ENCODE measurements at places on chromosomes 3 and 15.

DNA sequence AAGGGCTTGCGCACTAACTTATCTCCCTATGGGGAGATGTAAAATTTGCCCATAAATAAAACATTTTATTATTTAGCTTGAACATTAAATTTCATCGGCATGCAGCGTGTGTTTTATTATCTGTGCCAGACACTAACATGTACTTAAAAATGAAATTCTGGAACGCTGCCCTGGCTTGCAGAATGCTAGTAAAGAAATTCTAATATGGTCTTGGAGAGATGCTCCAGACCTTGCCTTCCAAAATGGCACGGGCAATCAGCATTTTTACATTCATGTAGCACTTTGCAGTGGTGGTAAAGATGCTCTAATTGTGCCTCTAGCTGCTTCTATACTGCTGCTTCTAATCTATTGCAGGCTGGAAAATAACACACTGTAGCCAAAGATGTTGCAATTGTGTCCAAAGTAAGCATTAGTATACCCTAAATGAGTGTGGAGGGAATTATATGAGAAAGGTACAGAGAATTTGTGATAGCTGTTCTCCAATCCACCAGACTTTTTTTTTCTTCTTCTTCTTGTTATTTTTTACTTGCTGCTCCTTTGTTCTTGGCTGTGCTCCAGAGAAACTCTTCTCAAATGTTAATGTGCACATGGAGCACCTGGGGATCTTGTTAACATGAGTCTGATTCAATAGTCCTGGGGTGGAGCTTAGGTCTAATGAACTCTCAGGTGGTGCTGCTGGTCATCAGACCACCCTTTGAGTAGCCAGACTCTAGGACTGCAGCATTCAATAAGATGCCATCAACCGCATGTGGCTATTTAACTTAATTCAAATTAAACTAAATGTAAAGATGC, 47.3 kb downstream of the CRABP1 start:
- DNase-seq = no peak

DNA sequence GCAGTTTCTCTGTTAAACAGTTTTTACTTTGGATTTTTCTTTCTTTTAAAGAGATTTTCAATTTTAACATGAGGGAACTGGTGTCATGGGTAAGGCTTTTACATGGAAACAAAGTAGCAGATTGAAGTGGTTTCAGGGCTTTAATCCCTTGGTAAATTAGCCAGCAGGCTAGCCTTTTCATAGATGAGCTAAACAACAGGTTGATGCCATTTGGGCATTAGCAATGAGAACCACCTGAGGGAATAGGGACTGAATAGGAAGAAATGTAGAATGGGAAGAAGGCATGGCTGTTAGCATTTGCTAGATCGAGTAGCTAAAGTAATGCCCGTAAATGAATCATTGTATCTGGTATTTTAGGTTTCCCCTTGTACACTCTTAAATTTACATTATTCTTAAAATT, 165.5 kb upstream of the MLF1 start:
- DNase-seq = no peak

DNA sequence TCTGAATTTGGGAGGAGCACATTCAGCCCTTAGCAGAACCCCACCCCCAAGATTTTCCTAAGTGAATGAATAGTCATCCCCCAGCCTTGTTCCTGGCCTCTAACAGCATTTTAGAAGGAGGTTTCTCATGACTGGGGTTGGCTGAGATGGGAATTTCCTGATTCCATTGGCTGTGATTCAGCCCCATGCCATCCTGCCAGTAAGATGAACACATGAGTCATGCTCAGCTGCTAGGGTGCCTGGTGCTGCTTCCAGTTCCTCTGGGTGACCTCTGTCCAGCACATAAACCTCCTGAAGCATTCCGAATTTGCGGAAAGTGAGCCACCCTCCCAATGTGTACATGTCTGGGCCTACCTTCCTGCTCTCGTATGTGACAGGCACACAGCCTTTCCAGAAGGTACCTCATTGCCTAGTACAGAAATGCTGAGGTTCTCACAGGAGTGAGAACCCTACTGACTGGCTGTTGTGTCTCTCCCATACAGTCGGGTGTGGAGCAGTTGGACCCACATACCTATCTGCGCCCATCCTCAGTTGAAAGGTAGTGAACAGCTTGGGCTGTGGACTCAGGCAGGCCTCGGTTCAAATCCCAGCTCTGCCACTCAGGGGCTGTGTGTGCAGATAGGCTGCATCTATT, 91.7 kb downstream of the APBA2 start:
- peak; percentile 73 for DNase-seq

- DNase-seq = no peak
Measured at GRCh38 chr15:76084256-76084655, 24.5 kb downstream of the TMEM266 start.

DNA sequence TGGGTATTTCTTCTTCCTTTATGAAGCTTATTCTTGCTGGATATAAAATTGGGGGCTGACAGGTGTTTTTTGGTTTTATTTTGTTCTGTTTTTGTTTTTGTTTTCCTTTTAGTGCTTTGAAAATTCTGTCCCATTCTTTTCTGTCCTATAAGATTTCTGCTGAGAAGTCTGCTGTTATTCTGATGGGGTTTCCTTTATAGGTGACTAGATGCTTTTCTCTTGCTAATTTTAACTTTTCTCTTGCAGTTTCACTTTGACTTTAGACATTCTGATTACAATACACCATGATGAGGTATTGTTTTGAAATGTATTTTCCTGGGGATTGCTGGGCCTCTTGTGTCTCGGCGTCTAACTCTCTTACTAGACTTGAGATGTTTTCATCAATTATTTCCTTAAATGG, 22.8 kb downstream of the TTC14 start:
- no peak for DNase-seq

DNA sequence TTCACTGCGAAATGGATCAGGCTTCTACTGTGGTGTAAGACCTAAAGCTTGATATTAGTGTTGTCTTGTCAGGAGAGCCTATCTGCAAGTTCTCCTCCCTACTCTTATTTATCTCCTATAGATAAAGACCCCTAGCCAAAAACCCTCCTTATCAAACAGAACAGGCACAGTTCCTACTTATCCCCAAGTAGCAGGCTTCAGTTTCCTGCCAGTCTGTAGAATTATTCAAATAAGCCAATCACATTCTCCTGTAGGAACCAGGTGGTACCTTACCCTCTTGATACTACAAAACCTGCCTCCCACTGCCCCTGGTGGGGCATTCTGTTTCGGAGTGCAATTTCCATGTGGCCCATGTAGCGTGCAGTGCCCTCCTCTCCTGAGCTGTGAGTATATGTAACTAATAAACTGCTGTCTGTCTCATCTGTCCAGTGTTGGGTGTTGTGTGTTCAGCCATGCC, 28.7 kb downstream of the HDGFL3 start:
- no peak for DNase-seq

GRCh38 chr15:75945953-75946352, 42.3 kb downstream of the FBXO22 start:
- no peak for DNase-seq

- DNase-seq = no peak
Measured at GRCh38 chr15:94937242-94937641, 705.9 kb downstream of the MCTP2 start.

- no peak for DNase-seq
Measured at GRCh38 chr3:188854772-188855149, 317.0 kb upstream of the TPRG1 start.

DNA sequence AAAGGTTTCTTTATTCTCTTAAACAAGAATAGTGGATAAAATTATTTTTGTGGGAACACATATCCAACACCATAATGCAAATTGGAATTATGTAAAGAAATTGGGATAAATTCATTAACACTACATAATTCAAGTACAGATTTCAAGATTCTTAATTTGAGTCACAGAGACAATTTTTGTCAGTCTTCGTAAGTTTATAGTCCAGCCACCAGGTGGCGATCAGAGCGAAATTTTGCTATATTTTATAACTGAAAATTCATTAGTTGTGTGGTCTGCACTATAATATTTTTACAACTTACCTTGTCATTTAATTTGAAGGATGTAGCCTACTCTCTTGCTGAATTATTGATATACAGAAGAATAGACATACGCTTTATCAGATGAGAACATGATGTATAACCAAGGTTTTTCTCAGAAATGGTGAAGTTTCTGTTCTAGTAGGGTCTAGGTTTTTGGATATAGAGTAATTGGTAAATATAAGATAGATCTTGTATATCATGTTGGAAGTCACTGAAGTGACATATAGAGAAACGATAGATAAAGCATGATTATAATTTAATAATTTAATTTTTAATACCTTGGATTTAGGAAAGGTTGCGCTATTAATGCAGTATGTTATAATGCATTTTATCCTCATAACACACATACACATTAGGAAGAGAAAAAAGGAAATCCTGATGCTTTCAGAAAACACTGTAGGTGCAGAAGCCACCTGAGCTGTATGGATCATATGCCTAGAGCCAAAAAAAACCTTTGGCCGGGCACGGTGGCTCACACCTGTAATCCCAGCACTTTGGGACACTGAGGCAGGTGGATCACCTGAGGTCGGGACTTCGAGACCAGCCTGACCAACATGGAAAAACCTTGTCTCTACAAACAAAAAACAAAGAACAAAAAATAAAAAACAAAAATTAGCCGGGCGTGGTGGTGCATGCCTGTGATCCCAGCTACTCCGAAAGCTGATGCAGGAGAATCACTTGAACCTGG, 31.7 kb downstream of the PLSCR4 start:
- DNase-seq = no peak

- DNase-seq = no peak
Measured at GRCh38 chr3:143476965-143477640, 357.5 kb downstream of the CHST2 start.

- DNase-seq = no peak
Measured at GRCh38 chr3:45807133-45807532, 10.8 kb upstream of the SLC6A20 start.

GRCh38 chr15:32657198-32657883, 15.8 kb downstream of the SCG5 start:
- DNase-seq = no peak

DNA sequence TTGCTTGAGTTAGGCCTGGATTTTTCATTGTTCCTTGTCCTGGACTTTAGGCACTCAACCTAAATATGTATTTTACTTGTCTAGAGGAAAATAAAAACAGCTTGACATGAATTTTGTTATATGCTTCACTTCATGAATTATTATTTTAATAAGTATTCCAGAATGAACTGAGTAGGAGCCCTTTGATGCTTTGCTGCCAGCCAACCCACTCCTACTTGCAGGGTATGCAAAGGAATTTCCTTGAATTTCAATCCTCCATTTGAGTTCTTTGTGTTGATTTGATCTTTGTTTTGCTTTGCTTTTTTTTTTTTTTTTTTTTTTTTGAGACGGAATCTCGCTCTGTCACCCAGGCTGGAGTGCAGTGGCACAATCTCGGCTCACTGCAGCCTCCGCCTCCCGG, 11.6 kb downstream of the ARL6IP5 start:
- DNase-seq = no peak

DNA sequence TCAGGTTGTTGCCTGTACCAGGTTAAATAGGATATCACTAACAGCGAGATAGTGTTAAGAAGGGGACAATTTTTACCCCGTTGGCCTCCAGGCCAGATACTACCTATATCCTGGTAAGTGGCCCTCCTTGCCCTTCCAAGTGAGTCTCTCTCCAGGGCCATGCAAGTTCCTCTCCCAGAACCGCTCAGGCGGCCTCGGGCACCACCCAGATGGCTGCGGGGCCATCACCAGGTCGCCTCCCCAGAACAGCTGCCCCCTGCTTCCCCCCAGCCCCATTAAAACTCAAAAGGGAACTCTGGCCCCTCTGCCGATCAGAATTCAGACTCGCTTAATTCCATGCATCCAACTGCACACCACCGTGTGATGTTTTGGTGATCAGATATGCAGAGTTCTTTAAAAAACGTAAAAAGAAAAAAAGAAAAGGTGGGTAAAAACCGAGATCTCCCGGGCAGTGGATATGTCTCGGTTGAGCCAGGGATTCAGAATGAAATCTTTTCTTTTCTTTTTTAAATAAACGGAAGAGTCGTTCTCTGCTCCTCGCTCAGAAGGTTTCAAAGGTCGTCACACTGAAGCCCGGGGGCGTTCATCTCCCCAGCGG, 1.9 kb upstream of the TRIM71 start:
- DNase-seq = no peak

DNA sequence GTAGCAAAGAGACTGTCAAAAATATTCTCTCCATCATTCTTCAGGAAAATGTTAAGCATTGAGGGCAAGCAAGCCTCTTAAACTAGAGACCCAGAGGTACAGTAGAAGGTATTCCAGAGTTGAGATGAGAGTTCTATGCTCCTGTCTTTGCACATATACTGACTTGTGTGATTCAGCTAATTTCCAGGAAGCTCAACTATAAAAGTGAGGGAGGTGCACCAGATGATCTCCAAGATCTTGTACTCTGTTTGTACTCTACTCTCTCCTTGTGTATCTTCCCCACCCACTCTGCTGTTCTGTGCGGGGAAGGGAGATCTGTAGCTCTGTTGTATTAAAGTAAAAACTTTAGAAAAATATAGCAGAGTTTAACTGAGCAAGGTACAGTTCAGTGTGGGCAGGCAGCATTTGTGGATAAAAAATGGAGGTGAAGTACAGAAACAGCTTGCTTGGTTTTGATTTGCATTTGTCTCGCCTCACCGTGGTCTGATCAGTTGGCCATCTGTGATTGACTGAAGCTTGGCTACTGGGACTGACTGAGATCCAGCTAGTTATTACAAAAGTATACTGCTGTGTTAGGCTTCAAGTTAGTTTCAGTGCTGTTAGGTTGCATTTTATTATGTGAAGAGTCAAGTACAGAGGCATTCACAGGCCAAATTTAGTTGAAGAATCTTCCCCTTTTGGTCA, 463.1 kb upstream of the GOLIM4 start:
- no peak for DNase-seq

DNA sequence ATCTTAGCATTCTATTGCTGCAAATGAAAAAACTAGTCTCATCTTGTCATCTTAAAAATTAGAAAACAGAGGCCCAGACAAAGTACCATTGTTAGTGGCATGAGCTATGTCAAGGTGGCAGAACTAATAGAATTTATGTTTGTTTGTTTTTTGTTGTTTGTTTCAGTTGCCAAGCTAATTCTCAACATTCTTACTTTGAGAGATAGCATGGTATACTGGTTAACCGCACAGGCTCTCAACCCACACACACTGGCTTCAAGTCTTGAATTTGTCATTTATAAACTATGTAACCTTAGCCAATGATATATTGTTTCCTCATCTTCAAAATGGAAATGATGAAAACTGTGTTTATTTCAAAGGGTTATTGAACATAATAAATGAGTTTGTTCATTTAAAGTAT, 367.6 kb upstream of the PLSCR5 start:
- DNase-seq = no peak

DNA sequence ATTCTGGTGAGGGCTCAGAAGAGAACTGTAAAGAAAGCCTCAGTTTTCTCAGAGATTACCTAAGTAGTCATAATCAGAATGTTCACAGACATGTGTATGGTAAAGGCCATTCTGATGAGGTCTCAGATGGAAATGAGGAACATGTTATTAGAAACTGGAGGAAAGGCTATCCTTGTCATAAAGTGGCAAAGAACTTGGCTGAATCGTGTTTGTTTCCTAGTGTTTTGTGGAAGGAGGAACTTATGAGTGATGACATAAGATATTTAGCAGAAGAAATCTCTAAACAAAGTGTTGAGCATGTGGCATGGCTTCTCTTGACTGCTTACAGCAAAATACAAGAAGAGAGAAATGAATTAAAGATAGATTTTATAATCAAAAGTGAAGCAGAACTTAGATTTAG, 12.8 kb upstream of the KLHL40 start:
- no peak for DNase-seq

Data from brain pericyte (primary cell).